ENCODE measurements at places on chromosomes 12 and 14.

- DNase-seq, result peak; percentile 45
Observed at GRCh38 chr12:10190558-10191388, 11.9 kb downstream of the TMEM52B start.

GRCh38 chr14:59126714-59127436 is 61.6 kb upstream of the DAAM1 start:
- DNase-seq, result peak; percentile 11

- no peak for DNase-seq
Observed at GRCh38 chr14:64566651-64567122, 16.9 kb downstream of the PPP1R36 start.

DNA sequence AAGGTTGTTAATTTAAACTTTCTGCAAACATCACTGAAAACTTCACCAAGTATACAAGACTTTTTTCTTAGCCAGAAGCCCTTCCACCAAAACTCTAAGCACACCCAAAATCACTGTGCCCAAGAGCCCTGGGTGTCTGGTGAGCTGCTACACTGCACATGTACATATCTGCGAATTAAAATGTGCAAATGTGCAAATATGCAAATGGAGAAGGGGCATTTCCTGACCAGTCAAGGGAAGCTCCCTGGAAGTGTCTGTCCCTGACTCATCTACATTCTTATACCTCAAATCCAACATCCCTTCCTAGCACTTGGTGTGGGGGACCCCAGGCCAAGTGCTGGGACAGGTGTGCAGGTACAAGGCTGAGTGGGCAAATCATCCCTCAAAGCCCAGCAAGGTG is 123.7 kb downstream of the PCNX1 start:
- no peak for DNase-seq

DNA sequence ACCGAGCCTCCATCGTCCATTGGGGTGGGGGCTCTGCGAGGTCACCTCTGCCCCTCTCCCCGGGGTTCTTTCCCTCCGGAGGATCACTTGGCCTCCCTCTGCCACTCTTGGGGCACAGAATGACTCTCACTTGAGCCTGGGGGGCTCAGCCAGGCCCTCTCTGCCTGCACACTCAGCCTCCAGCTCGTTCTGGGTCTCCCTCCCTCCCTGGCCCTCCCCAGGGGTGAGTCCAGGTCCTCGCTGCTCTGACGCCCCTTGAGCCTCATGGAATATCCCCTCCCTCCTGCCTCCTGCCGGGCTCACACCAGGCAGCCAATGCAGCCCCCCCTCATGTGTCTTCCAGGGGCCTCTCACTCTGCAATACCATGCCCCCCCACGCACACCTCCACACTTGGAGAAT is 17.7 kb upstream of the SFSWAP start:
- no peak for DNase-seq

- DNase-seq, result no peak
Observed at GRCh38 chr12:115212356-115212755, 528.4 kb upstream of the TBX3 start.

DNA sequence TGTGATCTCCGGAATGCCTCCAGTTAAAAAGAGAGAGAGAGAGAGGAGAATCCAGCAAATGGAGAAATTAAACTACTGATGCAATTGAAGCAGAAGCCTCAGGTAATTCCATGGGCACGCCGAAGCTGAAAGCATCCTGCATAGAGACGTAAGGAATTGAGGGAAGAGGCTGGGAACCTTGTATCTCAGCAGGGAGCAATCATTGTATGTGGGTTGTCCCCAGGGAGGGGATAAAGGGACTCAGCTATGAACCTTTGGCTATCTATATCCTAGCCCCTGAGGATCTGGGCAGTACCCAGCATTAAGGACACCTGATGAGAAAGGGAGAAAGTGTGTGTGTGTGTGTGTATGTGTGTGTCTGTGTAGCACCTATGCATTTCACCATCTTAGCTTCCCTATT is 95.8 kb upstream of the ATXN7L3B start:
- DNase-seq, result no peak

Data from stimulated activated naive B cell treated with anti-CD40 and anti-IgM and Interleukin-4, amounts not matched to agents 10 μg/mL and 1 μg/mL and 100 μg/mL, for 72 hours (primary cell).